ENCODE measurements at places on chromosomes 16 and 17. TPM values are rescaled to one million over a fixed set of nuclear protein-coding genes. Genes with fewer than 3 reads are reported as not detected.

- no peak for DNase-seq
- no peak overlapping the region for H3K27ac ChIP-seq
- H3K4me1 ChIP-seq = peaks cover 27% of the 10 kb centered on the region
These were observed 4.8 kb upstream of the GLG1 start for GRCh38 chr16:74611721-74612120.

DNA sequence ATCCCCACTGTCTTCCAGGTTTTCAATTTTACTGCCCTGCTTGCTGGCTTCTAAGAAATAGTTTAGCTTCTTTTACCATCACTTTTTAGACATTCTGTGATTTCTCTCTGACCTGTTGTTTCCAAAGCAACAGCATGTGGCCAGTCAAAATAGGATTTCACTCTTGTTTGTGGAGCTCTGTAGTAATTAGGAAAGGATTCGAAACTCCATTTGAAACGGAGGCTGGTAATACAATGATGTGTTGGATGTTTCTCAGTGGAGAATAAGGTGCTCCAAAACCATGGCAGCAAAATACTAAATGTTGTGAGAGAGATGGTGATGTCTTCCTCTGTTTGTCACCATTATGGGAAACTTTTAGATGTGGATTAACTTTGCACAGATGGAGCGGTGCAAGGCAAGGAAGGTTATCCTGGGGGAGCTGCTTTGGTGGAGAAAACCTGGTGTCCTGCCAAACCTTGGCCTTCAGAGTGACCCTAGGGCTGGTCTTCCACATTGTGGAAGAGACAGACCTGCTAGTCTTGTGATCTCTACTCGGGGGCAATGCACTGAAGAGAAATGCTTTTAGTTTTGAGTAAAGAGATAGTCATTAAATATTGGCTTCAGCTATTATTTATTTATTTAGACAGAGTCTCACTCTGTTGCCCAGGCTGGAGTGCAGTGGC, 79.4 kb downstream of the PRKCA start:
- no peaks in the 10 kb centered on the region for H3K36me3 ChIP-seq
- H3K4me3 ChIP-seq = no peak overlapping the region
- H3K27me3 ChIP-seq = no peaks in the 10 kb centered on the region
- DNase-seq = no peak
- H3K27ac ChIP-seq = no peak overlapping the region

DNA sequence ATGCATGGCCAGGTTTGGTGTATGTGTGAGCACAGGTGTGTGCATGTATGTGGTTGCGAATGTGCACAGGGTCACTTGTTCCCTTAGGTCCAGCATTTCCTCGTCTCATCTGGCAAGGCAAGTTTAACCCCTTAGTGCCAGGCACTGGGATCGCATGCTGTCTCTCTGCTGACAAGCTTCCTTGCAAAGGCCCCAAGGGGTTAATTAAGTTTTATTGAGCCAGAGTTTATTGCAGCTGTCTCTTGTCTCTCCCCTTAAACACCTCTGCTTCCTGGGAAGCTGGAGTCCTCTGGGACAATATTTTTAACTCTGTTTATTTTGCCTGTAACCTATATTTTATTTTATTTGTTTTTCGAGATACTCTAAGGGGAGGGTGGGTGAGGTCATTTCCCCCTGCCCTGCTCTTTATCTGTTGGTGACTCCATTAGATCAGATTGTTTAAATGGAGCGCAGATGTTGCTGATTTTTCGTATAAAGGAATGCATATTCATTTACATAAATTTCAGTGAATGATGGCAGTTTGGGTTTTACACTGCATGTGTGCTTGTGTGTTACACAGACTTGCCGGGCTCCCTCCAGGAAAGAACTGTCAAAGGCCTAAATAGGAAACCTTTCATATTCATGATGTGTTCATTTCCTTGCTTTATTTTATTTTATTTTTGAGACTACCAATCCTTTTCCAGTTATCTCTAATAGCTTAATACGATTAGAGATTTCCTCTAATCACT, 99.7 kb downstream of the CBLN1 start:
- H3K27me3 ChIP-seq = peaks cover 12% of the 10 kb centered on the region
- no peak for DNase-seq
- H3K4me3 ChIP-seq = no peak overlapping the region

The GSDMA gene
- total RNA-seq = not detected

The HSPB9 gene
- total RNA-seq = not detected

- H3K27me3 ChIP-seq = peaks cover 81% of the 10 kb centered on the region
- peak overlapping the region; percentile 77 for H3K4me3 ChIP-seq
- peaks cover 2% of the 10 kb centered on the region for H3K36me3 ChIP-seq
- H3K4me1 ChIP-seq = peaks cover 40% of the 10 kb centered on the region
These were observed 596 bp downstream of the OR1F1 start for GRCh38 chr16:3188675-3188924.

DNA sequence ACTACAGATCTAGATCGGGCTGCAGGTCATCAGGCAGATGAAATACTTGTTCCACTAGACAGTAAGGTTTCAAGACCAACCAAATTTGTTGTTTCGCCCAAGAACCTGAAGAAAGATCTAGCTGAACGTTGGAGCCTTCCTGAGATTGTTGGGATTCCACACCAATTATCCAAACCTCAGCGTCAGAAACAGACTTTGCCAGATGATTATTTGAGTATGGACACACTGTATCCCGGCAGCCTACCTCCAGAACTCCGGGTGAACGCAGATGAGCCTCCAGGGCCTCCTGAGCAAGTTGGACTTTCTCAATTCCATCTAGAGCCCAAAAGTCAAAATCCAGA, 14.4 kb downstream of the LRRC37B start:
- H3K4me1 ChIP-seq = peaks cover 3% of the 10 kb centered on the region
- no peaks in the 10 kb centered on the region for H3K27me3 ChIP-seq
- H3K4me3 ChIP-seq = no peak overlapping the region
- DNase-seq = no peak
- H3K36me3 ChIP-seq = peaks cover 62% of the 10 kb centered on the region

DNA sequence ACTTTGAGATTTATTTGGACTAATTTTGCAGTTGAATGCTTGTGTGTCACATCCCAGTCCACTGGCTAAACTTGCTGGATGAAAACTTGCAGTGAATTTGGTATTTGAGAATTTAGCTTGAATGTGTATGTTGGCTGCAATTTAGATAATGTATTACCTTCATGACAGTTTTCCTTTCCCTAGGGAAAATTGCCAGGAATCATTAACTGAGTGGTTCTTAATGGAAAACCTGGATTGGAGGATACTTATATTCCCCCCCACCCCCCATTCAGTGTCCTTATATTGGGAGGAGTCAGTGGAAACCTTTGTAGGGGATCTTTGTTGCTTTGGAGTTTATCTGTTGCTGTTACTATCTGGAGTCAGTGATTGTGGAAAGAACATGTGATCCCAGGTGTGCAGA, 67.6 kb downstream of the KPNA2 start:
- no peak for DNase-seq
- peaks cover 28% of the 10 kb centered on the region for H3K4me1 ChIP-seq
- H3K4me3 ChIP-seq = peak overlapping the region; percentile 94
- no peaks in the 10 kb centered on the region for H3K27me3 ChIP-seq

All from naive thymus-derived CD8-positive, alpha-beta T cell (primary cell).